Liver (tissue), 10 donors: ENCODE measurements at places on chromosomes 5 and 9. TPM values are rescaled to one million over a fixed set of nuclear protein-coding genes. Genes with fewer than 3 reads are reported as not detected.

Gene TAF11L9
- total RNA-seq, result not detected

Gene PDCD1LG2
- 1.2 TPM for total RNA-seq

DNA sequence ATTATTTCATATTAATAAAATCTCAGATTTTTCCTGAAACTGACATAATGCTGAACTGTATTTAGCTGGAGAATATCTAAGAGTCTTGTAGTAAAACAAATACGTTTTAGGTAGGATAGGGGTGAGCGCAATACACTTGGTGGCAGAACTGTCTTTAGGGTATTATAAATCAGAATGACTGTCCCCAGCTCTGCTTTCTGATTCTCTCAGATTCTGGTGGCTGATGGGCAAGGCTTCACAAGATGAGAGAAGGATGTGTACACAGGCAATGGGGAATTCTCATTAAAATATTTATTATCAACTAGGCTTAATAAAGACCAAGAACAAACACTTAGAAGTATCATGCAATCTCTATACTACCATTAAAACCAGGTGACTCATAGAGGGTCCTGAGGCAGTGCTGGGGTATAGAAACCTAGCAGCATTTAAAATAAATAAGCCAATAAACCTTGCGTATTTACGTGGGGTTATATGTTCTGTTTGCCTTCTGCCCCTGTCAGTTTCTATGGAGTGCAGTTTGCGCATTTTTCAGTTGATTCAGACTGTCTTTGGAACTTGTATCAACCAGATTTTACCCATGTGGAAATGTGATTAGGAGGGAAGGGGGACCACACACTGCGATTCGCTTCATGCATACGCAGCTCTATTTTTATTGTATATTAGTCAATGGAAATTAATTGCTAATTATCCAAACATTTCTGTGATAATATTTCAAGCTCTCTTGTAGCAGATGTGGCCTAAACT lies 1150.7 kb upstream of the WWC1 start:
- no peaks in the 10 kb centered on the region for H3K36me3 ChIP-seq
- peaks cover 5% of the 10 kb centered on the region for H3K27me3 ChIP-seq
- no peak overlapping the region for H3K27ac ChIP-seq
- no peak overlapping the region for H3K4me3 ChIP-seq

DNA sequence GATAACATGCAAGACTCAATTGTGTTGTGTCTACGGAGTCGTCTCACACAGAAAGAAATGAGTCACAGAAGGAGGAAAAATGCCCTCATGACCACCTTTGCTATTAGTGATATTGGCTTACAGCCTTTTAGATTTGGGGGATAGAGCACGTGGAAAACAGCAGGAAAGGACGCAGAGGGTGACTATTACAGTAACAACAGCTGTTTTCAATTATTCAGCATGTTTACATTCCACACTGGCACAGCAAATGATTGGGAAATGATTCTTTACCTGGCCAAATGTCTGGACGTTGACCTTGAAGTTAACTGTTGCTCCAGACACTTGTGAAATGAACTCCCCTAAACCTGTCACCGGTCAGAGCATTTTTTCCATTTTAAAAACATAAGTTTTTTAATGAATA lies 46.8 kb downstream of the APTX start:
- H3K27ac ChIP-seq, result peak overlapping the region; percentile 36
- H3K4me1 ChIP-seq, result peaks cover 3% of the 10 kb centered on the region
- no peaks in the 10 kb centered on the region for H3K36me3 ChIP-seq
- no peaks in the 10 kb centered on the region for H3K27me3 ChIP-seq
- H3K4me3 ChIP-seq, result no peak overlapping the region
- DNase-seq, result no peak
